WTC11 (cell line): ENCODE measurements at places on chromosomes 4 and X. TPM values are rescaled to one million over a fixed set of nuclear protein-coding genes. Genes with fewer than 3 reads are reported as not detected.

The SYNPO2 gene
- total RNA-seq = 1.5 to 1.9 TPM (median 1.6 TPM) in 3 replicates

DNA sequence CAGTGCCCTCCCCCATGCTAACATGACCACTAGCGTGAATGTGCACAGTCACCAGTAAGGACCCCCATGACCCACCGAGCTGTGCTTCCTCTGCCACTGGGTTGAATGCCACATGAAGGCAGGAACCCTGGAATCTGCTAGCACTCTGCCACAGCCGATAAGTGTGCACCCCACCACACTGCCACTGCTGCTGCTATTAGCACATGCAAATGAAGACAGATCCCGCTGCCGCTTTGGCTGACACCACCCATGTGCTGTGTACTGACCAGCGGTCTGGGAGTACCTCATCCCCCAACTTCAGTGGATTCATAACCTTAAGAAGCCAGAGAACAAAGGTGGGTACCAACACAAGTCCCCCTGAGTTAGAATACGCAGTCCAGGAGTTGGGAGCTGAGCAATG, 200.9 kb upstream of the ARHGEF9 start:
- no peak overlapping the region for H3K27ac ChIP-seq
- H3K36me3 ChIP-seq = no peaks in the 10 kb centered on the region
- H3K27me3 ChIP-seq = peaks cover 7% of the 10 kb centered on the region; the same call in 1 of the 2 replicates
- DNase-seq = no peak
- no peak overlapping the region for H3K4me3 ChIP-seq

GRCh38 chr4:131644619-131645018, 1504.5 kb upstream of the PCDH10 start:
- peaks cover 5% of the 10 kb centered on the region for H3K4me1 ChIP-seq
- H3K27ac ChIP-seq = 0 out of 2 replicates have a peak overlapping the region, but pooled peaks have one; percentile 50
- H3K27me3 ChIP-seq = no peaks in the 10 kb centered on the region
- H3K36me3 ChIP-seq = 0 out of 2 replicates have a peak, but pooled peaks cover 3% of the 10 kb centered on the region
- H3K4me3 ChIP-seq = no peak overlapping the region
- peak; percentile 65 for DNase-seq

DNA sequence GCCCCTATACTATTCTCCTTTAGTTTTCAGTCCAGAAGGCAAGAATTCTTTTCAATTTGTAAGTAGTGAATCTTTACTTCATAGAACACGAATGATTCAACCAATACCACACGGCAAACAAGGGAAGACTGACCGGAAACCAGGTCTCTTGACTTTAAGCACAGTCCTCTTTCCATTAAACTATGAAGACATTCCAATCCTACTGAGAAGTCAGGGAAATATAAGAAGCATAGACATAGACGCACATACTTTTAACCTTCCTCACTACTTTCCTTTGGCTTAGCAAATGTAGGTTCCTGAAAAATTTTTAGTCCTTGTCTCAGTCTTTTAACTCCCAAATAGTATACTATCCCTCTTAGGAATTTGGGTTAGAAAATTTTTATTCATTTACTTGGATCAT, 9.1 kb downstream of the CHRDL1 start:
- H3K4me1 ChIP-seq = peaks cover 5% of the 10 kb centered on the region
- H3K27me3 ChIP-seq = no peaks in the 10 kb centered on the region
- H3K36me3 ChIP-seq = no peaks in the 10 kb centered on the region

- H3K36me3 ChIP-seq = no peaks in the 10 kb centered on the region
- DNase-seq = no peak
Observed at GRCh38 chr4:7399440-7400234, 35.1 kb downstream of the PSAPL1 start.

DNA sequence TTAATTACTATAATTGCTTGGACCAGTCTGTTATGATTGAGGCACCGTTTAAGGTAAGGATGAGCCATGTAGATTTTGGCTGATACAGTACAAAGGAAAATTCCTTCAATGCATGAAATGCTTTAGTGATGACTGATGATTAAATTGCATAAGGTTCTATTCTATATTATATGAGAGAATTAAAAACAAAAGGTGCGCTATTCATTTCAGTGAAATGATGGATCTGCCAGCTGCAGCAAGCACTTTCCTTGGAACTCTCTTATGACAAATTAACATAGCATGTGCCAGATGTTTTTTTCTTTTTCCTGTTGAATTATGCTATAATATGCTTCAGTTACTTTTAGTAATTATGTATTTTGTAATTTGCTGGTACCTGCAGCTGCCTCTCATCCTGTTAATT, 98.5 kb downstream of the JADE1 start:
- H3K36me3 ChIP-seq = no peaks in the 10 kb centered on the region
- no peaks in the 10 kb centered on the region for H3K27me3 ChIP-seq
- H3K4me3 ChIP-seq = no peak overlapping the region
- no peak overlapping the region for H3K27ac ChIP-seq
- no peak for DNase-seq
- no peaks in the 10 kb centered on the region for H3K4me1 ChIP-seq
